ENCODE measurements at places on chromosomes 16 and 17.

DNA sequence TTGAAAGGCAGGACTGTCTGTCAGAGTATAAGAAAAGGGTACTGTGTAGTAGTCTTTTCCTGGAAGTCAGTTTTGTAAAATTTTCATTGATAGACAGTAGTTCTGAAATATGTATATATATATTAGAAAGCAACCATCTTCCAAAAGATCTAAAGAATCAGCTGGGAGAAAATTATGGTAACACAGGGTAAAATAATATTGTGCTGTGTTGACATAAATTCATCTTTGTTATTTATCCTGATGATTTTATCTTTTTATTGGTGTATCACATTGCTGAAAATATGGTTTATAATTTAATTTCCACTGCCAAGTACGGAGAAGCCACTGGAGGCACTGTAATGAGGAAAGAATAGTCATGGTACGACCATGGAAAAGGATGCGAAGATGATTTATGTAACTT is 324.9 kb downstream of the CA10 start:
- no peak for DNase-seq

DNA sequence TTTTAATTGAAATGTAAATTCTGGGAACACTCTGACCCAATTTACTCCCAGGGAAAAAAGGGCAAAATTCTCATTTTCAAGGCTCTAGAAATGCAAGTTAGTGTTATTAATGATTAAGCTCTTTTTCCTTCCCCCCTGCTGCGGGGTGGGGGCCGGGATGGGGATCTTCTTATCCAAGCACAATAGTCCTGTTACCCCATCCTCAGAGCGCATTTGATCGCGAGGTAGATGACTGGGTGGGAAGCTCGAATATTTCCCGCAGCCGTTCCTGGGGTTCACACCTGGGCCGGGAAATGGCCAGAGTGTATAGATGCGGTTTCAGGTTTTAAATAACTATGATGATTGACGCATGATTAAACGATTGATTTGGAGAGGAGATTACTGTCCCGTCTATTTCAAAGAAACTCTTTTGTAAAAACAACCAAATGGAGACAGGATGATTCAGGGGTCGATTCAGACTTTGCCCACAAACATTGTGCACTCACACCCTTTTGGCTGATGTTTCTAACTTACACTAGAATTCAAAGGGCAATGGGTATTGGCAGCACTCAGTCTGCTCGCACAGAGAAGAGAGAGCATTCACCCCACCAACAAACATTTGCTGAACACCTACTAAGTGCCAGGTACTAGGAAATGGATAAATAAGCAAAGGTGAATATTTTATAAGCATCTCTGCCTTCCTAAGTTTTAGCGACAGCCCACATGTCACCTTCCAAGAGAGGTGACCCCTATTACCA is 55.0 kb downstream of the SALL1 start:
- DNase-seq: no peak

DNA sequence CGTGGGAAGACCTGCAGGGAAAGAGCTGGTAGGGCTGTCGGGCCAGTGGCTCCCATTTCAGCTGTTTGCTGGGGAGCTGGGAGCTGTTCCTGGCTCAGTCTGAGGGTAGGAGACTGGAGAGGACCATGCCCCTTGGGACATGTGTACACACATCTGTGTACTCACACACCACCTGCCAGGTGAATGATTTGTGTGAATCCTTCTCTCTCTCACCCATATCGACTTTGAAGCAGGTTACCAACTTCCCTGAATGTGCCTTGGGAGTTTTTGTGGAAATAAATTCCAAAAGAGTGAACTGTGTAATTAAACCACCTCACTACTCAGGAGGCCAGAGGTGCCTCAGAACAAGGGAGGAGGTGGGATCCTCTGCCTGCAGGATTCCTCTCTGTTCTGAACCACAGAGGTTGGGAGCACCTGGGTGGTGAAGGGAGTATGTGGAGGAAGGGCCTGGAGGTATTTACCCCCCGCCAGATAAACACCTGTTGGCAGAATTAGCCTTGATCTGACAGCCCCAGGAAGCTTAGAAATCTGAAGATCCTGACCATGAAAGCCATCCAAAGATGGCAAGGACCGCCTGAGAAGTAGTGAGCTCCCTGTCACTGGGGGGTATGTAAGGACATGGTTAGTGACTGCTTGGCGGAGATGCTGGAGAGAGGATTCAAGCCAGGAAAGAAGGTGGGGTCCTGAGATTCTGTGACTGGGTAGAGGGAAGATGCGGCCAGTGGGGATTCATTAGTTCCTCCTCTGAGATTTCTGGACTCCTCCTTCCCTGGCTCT is 3.3 kb downstream of the ABCC3 start:
- no peak for DNase-seq

- no peak for DNase-seq
These were observed 9.8 kb downstream of the FSCN2 start for GRCh38 chr17:81537856-81538555.

DNA sequence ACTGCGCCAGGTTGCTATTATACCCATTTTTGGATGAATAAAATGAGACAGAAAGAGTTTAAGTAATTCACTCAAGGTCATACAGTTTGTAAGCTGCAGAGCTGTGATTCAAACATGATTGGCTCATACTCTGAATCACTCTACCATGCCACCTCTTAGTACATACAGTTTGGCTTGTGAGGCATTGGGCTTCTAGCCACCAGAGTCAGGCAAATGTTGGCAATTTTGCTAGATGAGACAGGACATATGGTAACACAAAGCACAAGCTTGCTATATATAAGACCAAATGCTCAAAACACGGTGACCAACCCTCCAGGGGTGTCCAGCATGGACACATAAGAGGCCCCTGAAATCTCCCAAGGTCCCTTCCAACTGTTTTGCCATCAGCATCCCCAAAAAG is 236.0 kb upstream of the IRX5 start:
- DNase-seq: no peak

- no peak for DNase-seq
These were observed 88.9 kb downstream of the C16orf78 start for GRCh38 chr16:49462362-49462988.

DNA sequence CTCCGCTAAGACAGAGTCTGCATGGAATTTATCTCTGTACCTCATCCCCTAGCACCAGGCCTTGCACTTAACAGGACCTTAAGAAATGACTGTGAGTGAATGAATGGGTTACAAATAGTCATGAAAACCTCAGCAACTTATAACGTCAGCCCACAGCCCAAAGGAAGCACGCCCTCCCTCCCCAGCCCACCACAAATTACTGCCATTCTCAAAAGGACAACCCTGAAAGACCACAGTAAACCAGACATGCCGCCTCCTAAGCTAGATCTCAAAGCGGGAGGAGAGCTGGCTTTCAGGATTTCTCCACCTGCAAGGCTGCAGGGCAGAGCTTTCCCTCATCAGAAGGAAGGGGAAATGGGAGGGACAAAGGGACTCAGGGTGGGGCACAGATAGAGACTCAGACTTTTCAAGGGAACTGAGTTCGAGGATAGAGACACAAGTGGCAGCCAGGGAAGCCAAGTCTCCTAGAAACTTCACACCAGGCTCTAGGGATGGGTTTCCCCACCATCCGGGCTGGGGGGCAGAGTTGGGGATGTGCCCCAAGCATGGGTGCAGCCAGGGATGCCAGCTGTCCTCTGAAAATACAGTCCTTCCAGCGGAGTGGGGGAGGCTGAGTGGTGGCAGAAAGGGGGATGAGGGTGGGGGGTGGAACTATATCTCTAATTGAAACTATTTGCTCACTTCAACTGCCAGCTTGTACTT is 56.7 kb downstream of the PLXDC1 start:
- no peak for DNase-seq

Data from T47D (cell line).